ENCODE measurements at places on chromosomes 5 and 9.

DNA sequence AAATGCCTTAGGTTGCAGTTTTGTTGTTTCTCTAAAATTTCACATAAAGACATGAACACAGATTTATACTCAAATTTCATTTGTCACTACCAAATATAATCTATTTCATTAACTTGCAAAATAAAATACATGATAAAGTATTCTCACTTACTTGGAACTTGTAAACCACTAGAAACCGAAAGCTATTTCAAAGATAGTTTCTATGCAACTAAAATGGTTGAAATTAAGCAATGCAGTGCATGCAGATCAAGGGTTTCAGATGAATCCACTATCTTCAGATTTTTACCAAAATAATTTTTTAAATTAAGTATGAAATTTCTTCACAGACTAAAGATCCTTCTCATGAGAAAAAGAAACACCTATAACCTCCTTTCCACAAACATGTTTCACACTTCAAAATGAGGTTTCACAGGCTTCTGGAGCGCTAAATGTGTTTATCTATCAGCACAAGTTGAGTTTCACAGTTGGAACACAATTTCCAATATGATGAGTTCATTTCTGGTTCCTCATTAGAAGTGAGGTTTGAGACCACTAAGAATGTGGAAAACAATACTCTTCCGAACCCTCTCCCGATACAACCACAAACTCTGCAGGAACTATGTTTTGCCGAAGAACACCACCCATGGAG is 63.9 kb downstream of the EPB41L4A start:
- no peak for DNase-seq

DNA sequence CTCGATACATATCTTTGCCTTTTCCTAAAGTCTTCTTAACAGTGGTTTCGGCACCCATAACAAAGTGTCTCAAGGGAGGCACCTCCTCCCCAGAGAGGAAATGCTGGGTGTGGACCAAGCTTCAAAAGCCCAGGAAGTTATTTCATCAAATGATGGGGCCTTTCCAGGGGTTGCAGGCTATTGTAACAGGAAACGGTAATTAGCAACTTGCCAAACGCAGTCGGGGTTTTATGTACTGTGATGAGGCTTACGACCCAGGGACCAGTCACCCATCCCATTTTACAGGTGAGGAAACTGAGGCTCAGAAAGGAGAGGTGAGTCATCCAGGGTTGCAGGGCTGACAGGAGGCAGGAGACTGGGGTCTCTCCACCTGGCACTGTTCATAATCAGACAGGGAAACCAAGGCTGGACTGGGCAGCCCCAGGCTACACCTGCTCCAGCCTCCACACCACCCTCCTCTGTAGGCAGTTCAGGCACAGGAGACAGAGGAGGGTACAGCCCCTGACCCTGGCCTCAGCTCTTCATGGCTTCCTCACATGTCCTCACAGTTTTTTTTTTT is 30.0 kb upstream of the SUSD3 start:
- DNase-seq, result no peak

- DNase-seq, result no peak
Observed at GRCh38 chr5:64767959-64768357, 533 bp downstream of the SREK1IP1 start.

- no peak for DNase-seq
Observed at GRCh38 chr5:163165277-163165676, 272.1 kb upstream of the CCNG1 start.

- DNase-seq, result no peak
Observed at GRCh38 chr5:61293071-61293470, 39.0 kb upstream of the ZSWIM6 start.

DNA sequence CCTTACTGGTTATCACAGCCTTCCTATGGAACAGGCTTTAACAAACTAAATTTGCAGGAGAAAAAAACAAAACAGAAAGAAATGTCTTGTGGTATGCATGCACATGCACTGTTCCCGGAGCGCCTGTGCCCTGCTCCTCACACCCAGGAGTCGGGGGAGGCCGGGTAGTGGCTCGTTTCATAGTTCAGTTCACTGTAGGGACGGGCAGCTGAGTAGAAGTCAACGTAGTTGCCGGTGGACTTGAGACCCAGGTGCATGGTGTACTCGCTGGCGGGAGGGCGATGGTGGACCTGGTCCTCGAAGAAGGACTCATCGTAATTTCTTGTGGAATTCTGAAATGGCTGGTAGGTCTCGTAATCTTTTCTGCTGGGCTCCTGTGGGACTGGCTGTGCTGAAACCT is 212.3 kb upstream of the DAP start:
- DNase-seq, result no peak

GRCh38 chr5:121737120-121737519 is 114.6 kb upstream of the FTMT start:
- peak; percentile 13 for DNase-seq

- DNase-seq, result peak; percentile 58
Observed at GRCh38 chr5:39501397-39501796, 76.6 kb upstream of the DAB2 start.

- no peak for DNase-seq
Observed at GRCh38 chr5:154241021-154241420, 50.5 kb downstream of the GALNT10 start.

GRCh38 chr9:36158917-36159316 is 10.3 kb upstream of the CCIN start:
- no peak for DNase-seq

- peak; percentile 67 for DNase-seq
Observed at GRCh38 chr9:105114964-105115728, 129.3 kb upstream of the SLC44A1 start.

DNA sequence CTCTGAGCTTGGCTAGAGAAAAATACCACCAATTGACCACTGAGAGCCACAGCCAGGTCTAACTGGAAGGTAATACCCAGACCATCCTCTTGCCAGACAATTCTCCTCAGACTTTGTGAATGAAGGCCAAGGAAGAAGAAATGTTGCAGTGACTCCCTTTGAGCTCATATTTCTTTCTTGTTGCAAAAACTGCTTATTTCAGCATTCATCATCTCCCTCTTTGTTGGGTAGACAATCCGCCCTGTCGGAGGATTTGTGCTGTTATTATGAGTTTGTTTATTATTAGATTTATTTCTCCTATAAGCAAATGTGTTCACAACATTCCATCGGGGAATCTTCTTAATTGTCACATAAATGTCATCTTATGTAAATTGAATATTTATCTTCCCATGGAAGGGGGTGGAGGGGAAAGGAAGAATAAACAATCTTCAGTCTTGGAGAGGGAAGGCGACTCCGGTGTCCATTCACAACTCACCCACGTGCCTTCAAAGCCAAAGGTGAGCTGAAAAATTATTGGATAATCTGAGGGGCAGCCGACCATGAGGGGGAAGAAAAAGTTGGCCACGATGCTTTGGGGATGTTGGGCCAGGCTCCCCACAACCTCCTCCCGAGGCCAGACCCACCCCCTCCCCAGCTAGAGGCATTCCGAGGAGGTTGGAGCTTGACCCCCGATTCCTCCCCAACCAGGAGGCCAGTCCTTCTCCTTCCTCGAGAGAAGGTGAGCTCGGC is 1.8 kb upstream of the JADE2 start:
- no peak for DNase-seq

DNA sequence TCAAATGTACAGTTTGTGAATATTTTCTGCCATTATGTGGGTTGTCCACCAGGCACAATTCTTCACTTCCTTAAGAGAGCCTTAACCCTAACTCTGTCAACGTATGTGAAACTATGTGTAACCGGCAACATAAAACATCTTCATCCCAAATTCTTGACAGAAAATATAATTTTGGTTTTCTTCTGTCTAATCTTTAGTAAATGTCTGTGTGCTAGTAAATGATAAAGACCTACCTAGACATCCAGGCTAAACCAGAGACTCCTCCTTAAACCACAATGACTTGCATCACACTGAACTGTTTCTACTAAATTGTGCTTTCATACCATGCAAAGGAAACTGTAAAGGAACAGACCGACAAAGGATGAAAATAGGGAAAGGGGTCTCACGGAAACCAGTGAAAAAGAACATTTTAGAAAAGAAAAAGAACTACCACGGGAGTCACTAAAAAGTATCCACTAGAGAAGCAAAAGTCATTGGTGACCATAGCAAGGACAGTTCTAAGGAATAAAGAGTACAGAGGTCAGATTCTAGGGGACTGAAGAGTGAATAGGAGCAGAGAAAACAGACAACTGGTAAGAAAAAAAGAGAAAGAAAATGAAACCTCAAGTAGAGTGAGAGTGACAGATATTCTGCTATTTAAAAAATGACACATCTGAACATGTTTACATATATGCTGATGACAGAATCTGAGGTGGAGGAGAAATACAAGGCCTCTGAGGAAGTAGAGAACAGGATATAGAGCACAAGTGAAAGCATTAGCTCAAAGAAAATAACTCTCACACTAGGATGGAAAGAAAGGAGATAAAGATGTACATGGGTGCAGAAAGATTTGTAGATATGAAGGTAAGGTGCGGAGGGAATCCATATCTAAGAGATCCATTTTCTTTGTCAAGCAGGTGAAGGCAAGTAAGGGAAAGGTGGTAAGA is 49.4 kb downstream of the FNIP1 start:
- DNase-seq, result peak; percentile 32

GRCh38 chr5:178306430-178307225 is 74.0 kb upstream of the PHYKPL start:
- no peak for DNase-seq

DNA sequence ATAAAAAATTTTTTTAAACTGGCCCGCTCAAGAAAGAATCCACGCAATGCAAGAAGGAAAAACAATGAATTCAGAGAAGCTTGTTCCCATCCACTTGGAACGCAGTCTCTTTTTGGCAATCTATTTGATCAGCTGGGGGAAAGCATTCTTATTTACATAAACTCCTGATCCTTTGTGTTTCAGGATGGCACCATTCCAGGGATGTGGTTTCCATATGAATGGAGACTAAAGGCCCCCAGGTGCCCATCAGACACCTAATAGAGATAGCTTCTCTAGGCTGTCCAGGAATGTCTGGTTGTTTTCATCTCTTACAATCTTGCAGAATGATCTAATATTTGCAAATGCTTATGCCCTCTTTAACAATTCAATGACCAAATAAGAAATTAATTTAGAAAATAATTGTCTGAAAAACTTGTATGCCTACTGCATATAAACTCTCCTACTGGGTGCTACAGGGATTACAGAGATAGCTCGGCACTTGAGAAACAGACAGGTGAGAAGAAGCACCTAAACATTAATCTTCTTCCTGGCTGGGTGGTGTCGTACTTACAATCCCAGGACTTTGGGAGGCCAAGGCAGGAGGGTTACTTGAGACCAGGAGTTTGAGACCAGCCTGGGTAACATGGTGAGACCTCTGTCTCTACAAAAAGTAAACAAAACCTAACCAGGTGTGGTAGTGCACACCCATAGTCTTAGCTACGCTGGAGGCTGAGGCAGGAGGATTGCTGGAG is 3.0 kb upstream of the RASGRF2 start:
- no peak for DNase-seq

- DNase-seq, result no peak
Observed at GRCh38 chr9:89077519-89077918, 86.3 kb downstream of the S1PR3 start.

GRCh38 chr9:76180541-76180940 is 213.7 kb downstream of the RFK start:
- peak; percentile 39 for DNase-seq

GRCh38 chr5:179339996-179340395 is 5.3 kb downstream of the ADAMTS2 start:
- no peak for DNase-seq

DNA sequence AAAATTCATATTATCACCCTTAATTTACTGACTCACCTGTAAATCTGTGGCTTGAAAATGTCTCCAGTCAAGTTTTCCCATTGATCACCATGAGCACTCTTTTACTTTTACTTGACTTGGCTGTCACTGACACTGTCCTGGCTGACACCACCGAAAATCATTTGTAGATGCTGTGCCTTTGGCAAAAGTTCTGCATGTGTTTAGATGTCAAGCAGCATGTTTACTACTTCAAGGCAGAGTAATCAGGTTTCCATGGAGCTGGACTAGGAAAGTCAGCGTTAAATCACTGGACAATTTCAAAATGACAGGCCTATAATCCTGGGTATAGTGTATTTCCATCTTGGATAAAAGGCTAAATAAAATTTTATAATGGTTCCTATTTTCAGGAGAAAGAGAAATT is 1530.6 kb upstream of the CDH6 start:
- DNase-seq, result no peak

DNA sequence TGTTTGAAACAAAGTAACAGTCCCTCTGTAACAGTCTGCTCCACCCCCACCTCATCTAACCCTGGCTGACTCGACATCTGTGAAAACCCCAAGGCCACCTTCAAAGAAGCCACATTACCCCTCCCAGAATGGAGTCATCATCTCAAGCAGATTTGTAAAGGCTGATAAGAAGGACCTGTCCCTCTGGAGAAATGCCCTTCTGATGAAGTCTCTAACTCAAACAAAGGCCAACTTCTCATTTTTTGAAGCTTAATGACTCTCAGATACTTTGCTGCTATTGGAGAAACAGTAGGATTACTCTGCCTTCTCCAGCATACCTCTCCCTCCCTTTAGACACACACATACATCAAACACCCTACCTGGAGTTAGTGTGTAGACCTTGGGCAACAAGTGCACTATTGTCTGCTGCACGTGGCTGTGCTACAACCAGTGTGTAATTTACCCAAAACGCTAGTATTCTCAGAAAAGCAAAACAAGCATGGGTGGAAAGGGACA is 5.3 kb upstream of the SUSD1 start:
- DNase-seq, result peak; percentile 86

All from H4 (cell line).